ENCODE measurements at places on chromosomes 4 and X.

DNA sequence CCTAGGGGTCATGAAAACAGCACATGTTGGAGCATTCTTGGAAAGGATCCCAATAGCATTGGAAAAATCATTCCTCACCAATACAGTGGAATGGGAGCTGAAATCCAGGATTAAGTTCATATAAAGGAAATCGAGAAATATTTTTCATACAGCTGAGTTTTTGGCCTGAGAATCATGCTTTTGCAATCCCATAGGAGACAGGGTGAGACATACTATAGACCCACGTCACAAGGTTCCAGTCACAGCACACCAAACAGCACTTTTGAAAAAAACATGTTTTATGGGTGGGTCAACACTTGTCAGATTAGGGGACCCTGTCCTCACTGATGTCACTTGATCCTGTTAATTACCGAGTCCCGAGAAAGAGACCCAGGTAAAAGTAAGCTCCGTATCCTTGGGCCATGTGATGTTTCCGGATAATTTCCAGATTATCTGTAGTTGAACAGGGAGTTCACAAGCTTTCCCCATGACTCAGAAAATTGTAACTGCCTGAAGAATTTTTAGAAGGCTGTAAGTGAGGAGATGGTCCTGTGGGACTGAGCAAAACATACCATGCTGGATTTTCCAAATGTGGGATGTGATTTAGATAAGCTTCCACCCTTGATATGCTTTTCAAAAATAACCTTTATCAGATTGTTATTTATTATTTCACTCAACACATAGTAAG is 80.9 kb upstream of the TLR3 start:
- no peak for DNase-seq

DNA sequence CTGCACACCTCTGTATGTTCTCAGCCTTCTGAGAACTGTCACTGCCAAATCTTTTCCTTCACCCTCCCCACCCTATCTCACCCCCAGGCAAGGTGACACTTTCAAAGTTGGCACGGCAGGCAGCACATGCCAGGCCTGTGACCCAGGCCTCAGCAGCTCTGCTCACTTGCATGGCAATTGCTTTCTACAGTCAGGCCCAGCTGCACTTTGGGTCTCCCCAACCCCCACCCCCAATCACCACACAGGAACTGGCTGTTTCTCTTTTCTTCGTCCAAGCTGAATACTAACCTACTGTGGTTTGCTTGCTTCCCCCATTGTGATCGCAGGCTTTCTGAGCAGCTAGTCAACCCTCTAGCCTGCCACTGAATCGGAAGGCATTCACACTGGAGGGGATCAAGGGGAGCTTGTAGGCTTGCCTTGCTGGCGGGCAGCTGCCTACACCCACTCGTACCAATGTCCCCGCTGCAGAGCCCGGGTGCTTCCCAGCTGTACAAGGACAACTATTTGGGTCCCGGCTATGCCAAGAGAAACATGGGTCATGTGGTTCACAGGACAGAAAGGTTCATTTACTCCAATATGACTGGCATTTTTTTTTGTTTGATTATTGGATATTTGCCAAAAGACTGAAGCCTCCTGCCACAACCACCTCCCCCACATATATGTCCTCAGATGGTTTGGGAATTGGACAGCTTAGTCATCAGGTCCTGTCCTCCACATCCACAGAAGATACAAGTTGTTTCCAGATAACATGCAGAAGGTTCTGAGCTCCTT is 28.1 kb downstream of the SLC25A43 start:
- DNase-seq = no peak

GRCh38 chrX:28920153-28920943 is 333.1 kb downstream of the IL1RAPL1 start:
- peak; percentile 78 for DNase-seq

- DNase-seq = no peak
These were observed 106.7 kb upstream of the BMP2K start for GRCh38 chr4:78669453-78669852.

All from SHP77 (cell line).